GM06990 (cell line): ENCODE measurements at places on chromosomes 13 and 19.

DNA sequence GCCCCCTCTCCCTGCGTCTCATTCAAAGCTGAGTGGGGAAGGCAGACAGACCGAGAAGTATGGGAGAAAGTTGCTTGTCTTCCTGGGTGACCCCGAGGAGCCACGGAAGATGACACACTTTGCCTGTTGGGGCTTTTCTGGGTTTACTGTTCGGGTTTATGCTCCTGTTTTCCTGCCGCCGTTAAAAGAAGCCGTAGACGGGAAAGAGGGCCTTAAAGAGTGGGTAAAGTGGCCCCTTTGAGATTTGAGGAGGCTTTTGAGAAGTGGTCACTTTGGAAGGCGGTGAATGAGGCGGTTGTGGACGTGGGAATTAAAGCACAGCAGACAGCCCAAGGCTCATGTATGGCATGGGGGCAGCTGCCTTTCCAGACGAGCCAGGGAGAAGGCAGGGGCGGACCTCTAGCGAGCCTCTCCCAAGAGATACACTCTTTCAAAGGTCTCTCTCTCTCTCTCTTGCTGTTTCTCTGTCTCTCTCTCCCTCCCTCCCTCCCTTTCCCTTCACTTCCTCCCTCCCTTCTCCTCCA lies 493 bp upstream of the LHFPL6 start:
- no peak for DNase-seq

DNA sequence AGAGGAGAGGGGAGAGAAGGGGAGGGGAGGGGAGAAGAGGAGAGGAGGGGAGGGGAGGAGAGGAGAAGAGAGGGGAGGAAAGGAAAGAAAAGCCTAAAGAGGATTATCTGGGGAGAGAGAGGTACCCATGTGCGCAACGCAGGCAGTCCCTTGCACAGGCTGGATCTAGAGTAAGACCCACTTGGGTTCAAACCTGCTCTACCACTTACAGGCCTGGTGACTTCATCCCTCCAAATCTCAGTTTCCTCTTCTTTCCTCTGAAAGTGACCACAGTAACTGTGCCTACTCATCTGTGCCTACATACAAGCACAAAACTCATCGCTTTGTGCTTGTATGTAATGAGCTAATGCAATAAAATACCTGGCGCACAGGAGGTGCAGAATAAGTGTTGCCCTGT lies 732 bp upstream of the MAP1S start:
- no peak for DNase-seq

DNA sequence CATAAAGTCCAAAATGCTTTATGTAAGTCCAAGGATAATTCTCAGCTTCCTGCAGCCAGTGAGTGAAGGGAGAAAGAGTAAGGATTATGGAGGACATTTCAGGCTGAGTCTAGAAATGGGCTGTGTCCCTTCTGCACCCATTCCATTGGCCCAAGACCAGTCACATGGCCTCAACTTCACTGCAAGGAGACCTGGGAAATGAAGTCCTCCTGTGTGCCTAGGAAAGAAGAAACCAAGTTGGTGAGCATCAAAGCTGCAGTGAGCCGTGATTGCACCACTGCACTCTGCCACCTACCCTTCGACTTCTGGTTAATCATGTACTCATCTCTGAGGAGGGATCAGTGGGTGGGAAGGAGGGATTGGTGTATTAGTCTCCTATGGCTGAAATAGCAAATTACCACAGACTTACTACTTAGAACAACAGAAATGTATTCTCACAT lies 3.6 kb upstream of the CD37 start:
- no peak for DNase-seq

GRCh38 chr13:27257648-27258253 lies 6.4 kb downstream of the RPL21 start:
- no peak for DNase-seq

DNA sequence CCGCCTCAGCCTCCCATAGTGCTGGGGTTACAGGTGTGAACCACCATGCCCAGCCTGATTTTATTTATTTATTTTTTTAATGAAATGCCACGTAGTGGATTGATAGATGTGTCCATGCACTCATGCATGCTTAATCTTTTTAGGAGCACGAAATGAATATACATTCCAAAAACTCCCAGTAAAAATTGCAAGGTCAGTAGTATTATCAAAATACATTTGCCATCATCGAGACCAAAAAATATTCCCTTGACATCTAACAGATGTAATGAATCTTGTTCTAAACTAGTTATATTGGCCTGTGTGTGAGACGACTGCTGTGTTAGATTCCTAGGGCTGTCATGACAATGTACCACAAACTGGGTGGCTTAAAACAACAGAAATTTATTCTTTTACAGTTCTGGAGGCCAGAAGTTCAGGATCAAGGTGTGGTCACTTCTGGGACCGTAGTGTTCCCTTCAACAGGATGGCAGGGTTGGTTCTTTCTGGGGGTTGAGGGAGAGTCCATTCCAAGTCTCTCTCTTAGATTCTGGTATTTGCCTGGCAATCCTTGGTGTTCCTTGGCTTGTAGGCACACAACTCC lies 56.1 kb upstream of the UBL3 start:
- DNase-seq: no peak

- DNase-seq: peak; percentile 81
Observed at GRCh38 chr19:48391100-48392005, at the start of gene KDELR1. Gene KDELR1, minus strand, starts transcription at chr19:48391551. Its CDS starts 193 bp downstream, at chr19:48391358.

DNA sequence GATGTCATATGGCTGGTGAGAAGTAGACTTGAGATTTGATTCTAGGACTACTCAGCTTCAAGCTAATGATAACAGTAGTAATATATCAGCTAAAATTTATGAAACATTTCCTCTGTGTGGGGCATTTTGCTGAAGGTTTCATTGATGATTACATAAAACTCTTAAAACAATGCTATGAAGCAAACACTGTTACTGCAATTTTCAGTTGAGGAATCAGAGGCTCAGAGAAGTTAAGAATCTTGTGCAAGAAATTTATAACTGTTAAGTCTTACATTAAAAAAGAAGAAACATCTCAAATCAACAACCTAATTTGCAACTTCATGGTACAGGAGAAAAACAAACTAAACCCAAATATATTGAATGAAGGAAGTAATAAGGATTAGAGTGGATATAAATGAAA lies 10.3 kb downstream of the CEACAM8 start:
- DNase-seq: no peak

DNA sequence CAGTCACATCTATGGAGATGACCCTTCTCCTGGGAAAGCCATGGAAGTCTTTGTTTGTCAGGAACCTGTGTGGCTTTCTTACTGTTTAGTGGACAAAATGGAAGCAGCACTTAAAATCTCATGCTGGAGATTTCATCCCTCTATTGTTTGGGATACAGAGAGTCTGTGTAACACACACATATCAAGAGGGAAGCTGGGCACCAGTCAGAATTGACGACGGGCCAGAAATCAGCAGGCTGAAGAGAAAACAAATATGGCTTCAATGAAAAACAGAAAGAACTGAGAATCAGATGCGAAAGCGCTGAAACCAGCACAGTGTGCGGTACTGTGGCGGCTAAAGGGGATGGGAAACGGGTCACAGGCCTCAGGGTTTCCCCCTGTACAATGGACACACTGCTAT lies 72.2 kb upstream of the WASF3 start:
- DNase-seq: no peak

- DNase-seq: peak; percentile 6
Observed at GRCh38 chr13:101955764-101956163, 446.1 kb downstream of the FGF14 start.

DNA sequence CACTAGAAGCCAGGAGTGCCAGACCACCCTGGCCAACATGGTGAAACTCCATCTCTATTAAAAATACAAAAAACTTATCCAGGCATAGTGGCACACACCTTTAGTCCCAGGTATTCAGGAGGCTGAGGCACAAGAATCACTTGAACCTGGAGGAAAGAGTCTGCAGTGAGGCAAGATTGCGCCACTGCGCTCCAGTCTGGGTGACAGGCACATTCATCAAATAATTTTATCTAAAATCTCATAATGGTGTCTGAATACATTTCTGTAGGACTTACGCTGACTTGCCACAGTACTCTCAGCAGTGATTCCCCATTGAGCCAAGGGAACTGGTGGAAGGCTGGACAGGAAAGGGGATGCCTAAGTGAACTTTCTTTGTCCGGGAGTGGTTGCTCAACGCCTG lies 4.3 kb upstream of the ZNF28 start:
- no peak for DNase-seq

DNA sequence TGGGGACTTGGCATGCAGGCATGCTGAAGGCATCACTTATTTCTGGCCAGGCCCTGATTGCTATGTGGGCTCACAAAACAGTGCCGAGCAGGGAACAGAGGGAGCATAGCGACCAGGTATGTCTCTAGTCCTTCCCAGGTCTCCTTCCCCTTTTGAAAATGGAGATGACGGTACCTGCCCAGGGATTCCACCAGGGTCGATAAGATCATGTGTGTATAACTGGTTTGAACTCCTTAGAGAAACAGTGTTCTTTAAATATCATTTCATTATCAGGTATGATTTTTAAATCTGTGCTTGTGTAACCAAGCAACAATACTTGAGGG lies 280.6 kb downstream of the FOXO1 start:
- DNase-seq: no peak

GRCh38 chr13:67619351-67619994 lies 389.3 kb upstream of the PCDH9 start:
- no peak for DNase-seq

DNA sequence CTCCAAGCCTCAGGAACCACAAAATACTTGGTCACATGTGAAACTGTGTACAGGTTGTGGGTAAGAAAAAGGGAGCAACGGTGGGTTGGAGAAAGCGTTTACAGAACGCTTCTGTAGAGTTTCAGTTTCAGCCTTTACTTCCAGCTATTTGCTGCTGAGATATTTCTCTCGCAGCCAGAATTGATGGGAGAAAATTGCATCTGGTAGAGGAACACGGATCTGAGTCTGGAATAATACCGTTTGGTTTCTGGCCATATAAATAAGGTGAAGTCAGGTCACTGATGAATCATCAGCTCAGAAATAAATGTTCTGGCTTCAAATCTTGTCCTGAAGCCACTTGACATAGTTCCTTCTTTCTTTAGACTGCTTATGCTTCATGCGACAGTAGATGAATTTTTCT lies 20.3 kb upstream of the RFC3 start:
- DNase-seq: no peak

GRCh38 chr13:28655561-28655960 lies 3.4 kb upstream of the POMP start:
- no peak for DNase-seq

GRCh38 chr19:29040951-29041350 lies 172.0 kb downstream of the UQCRFS1 start:
- DNase-seq: no peak

- peak; percentile 82 for DNase-seq
Observed at GRCh38 chr19:45927565-45928261, 13.1 kb upstream of the NANOS2 start.

DNA sequence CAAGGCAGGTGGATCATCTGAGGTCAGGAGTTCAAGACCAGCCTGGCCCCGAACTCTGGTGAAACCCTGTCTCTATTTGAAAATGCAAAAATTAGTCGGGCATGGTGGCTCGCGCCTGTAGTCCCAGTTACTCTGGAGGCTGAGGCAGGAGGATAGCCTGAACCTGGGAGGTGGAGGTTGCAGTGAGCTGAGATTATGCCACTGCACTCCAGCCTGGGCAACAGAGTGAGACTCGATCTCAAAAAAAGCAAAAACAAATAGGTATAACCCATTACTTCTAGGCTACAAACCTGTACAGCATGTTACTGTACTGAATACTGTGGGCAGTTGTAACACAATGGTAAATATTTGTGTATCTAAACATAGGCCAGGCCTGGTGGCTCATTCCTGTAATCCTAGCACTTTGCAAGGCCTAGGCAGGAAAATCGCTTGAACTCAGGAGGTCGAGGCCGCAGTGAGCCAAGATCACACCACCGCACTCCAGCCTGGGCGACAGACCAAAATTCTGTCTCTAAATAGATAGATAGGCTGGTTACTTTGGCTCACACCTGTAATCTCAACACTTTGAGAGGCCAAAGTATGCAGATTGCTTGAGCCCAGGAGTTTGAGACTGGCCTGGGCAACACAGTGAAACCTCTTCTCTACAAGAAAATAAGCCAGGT lies 63.5 kb downstream of the MYO9B start:
- no peak for DNase-seq

GRCh38 chr13:103810026-103810425 lies 743.8 kb upstream of the SLC10A2 start:
- DNase-seq: no peak

DNA sequence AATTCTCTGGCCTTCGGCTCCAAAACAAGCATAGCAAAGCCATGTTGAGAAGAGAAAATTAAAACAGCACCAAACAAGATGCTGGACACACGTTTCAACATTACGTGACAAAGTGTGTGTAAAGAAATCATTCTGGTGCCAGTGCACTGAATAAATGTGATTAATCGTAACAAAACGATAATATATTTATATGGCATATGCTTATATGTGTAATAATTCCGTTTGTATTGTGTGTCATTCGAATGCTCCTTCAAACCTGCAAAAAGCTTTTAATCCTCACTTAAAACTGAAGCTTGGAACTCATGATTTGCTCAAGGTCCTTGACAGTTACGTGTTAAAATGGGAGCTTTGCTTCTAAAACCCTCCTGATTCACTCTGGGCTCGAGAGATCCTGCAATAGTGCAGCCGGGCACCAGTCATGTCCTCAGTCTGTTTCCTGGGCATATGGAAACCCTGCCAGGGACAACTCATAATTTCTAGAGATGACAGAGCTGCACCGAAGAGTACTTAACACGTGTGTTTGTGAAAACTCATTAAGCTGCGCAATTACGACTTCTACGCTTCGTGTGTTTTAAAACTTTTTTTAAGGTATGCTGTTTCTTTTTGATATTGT lies 731 bp upstream of the AKAP8L start:
- no peak for DNase-seq

DNA sequence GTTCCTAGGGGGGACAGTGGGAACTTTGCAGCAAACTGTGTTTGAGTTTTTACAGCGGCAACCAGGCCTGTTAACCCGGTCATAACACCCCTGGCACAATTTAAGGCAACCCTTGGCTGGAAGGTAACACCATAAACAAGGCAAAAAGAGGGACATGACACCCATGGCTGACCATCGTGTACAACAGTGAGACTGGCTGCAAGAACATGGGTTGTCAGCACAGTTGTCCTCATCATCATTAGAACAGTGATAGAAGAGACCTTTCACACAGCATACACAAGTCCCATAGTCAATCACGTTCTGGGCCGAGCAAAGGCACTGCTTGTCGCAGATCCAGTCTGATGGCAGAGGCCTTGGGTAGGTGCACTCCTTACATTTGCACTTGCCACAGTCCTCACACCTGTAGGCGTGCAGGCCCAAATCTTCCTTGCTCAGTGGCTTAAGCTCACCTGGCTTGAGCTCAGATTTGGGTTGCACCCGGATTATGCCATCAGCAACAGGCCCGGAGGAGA lies 4.1 kb downstream of the SPRY2 start:
- DNase-seq: no peak

- DNase-seq: no peak
Observed at GRCh38 chr13:52029569-52029968, 5.1 kb downstream of the UTP14C start.

- DNase-seq: no peak
Observed at GRCh38 chr19:5352229-5352763, 11.7 kb upstream of the PTPRS start.

- no peak for DNase-seq
Observed at GRCh38 chr13:91955546-91956355, 557.3 kb downstream of the GPC5 start.

GRCh38 chr19:1893791-1894190 lies 8.5 kb upstream of the ABHD17A start:
- DNase-seq: no peak
